Activated naive CD4-positive, alpha-beta T cell treated with anti-CD3 and anti-CD28 coated beads, Interleukin-2, amount 10 ng/mL, durations not matched to agents 7 days and 5 days (primary cell): ENCODE measurements at places on chromosomes 16 and 17.

GRCh38 chr16:46807336-46807735 is 23.6 kb downstream of the C16orf87 start:
- no peak for DNase-seq

- DNase-seq = peak; percentile 74
Observed at GRCh38 chr17:44363613-44364159, at the start of gene FAM171A2. Gene FAM171A2 (minus strand): TSS chr17:44363853. CDS start chr17:44363714, 139 bp downstream.

GRCh38 chr16:86357950-86358349 is 152.4 kb upstream of the FOXF1 start:
- no peak for DNase-seq

DNA sequence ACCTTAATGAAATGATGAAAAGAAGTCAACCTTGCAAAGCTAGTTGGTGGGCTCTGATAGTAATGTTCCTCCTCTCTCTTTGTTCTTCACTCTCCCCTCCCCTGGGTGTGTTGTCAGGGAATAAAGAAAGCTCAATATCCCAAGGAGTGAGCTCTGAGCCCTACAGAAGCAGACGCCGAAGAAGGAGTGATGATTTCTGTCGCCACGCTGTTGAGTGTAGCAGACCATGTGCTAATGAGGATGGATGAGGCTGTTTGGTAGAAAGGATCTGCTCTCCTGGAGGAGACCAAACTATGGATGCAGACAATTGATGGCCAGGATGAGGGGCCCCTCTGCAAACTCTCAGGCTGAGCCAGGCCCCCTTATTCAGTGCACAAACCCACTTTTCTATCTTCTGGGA is 140.0 kb upstream of the DNAH9 start:
- no peak for DNase-seq

DNA sequence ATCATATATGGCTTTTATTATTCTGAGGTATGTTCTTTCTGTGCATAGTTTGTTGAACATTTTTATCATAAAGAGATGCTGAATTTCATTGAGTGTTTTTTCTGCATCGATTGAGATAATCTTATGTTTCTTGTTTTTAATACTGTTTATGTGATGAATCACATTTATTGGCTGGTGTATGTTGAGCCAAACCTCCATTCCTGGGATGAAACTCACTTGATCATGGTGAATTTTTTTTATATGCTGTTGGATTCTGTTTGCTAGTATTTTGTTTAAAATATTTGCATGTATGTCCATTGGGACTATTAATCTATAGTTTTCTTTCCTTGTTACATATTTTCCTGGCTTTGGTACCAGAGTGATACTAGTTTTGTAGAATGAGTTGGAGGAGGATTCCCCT is 500.2 kb downstream of the CDH11 start:
- DNase-seq = no peak
